ENCODE measurements at places on chromosomes 3 and 15.

DNA sequence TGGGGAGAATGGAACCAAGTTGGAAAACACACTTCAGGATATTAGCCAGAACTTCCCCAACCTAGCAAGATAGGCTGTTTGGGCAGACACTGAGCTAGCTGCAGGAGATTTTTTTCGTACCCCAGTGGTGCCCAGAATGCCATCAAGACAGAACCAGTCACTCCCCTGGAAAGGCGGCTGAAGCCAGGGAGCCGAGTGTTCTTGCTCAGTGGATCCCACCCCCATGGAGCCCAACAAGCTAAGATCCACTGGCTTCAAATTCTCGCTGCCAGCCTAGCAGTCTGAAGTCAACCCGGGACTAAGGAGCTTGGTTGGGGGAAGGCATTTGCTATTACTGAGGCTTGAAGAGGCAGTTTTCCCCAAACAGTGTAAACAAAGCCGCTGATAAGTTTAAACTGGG lies 152.4 kb downstream of the MBNL1 start:
- no peak for DNase-seq

- DNase-seq, result no peak
These were observed 40.7 kb downstream of the KLF15 start for GRCh38 chr3:126316501-126316939.

- no peak for DNase-seq
These were observed 6.0 kb downstream of the PRC1 start for GRCh38 chr15:90988296-90988695.

- peak; percentile 13 for DNase-seq
These were observed 42.9 kb downstream of the LINGO1 start for GRCh38 chr15:77589839-77590238.

DNA sequence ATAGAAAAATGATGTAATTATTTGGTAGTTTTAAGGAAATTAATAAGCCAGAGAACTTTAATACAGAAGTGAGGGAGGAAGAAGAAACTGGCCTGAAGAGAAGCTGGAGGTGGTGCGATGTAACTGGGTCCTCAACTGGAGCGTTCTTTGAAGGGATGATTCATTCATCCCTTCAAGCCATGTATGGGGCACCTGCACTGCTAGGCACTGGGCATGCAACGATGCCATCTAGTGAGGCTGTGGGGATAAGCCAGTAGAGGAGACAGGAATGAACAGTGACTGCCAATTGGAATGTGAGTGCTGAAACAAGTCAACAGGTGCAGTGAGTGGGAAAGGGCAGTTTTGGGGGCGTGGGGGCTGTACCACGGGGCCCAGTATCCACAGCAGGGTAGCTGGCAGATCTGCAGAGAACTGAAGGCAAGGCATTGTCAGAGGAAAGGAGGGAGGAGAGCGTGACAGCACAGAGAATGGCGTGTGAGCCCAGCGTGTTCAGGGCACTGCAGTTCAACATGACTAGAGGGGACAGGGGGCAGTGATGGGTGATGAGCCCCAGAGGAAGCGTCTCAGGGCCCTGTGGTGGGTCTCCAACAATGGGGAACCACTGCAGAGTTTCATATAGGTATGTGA lies 3.8 kb upstream of the KIF23 start:
- DNase-seq, result peak; percentile 68

GRCh38 chr3:23172059-23172458 lies 31.1 kb upstream of the UBE2E2 start:
- peak; percentile 24 for DNase-seq

GRCh38 chr3:127769284-127770081 lies 52.8 kb downstream of the MGLL start:
- no peak for DNase-seq

- DNase-seq, result no peak
These were observed 431.0 kb upstream of the ATP10A start for GRCh38 chr15:26294059-26294689.

DNA sequence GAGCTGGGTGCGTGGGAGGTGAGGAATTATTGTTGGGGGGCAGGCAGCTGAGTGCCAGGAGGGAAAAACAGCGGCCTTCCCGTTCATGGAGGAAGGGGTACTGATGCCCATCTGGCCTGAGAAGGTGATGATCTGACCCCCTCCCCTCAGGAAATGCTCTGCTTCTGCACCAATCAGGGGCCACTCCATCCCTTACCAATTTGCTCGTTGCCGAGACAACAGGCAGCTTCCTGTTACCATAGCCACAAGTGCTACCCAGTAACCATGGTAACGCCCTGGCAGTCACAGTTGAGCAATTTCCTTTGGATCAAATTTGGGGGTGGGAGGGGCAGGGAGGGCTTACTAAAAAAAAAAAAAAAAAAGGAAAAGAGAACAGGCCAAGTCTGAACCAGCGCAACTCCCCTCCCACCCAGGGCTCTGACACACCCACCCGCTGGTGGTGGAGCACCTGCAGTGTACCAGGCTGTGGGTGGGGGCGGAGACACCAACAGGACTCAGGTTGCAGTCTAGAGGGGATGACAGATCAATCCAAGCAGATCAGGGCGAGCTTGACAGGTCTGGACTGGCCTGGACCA lies 13.7 kb downstream of the CELF6 start:
- peak; percentile 22 for DNase-seq

- no peak for DNase-seq
These were observed 65.6 kb upstream of the PLXNA1 start for GRCh38 chr3:126917232-126917804.

DNA sequence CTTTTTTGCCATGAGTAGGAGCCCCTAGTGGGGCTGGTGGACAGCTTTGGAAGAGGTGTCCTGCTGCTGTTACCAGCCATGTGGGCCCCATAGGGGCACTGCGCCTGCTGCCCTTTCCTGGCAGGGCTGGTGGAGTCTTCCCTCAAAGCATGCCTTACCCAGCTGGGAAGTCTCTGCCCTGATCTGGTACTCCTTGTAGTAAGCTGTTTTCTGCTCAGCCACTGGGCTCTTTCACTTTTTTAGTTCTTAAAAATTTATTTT lies 26.2 kb downstream of the HMCES start:
- DNase-seq, result no peak

GRCh38 chr15:94943888-94944287 lies 712.5 kb downstream of the MCTP2 start:
- DNase-seq, result no peak

DNA sequence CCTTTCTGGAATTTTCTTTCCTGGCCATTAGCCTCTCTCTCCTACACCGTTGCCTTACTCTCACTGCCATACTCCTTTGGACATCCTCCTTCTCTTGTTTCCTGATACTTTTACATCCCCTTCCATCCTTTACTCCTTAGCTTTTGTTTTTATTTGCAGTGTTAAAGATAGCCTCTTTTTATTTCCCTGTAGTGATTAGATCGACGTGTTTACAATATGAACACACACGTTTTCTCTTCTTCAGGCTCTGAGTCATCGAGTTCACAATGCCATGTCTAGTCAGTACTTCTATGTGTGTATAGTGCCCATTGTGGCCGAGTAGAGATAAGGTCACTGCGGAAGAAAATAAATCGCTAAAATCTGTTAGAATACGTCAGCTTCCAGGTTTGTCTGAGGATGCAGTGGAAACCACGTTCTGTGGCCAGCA lies 208.5 kb downstream of the LPP start:
- DNase-seq, result peak; percentile 87

GRCh38 chr3:66253790-66254620 lies 33.2 kb downstream of the SLC25A26 start:
- peak; percentile 23 for DNase-seq

- DNase-seq, result peak; percentile 56
These were observed at the start of gene ERC2 for GRCh38 chr3:56468184-56469106. Gene ERC2 (minus strand): TSS chr3:56468467.

DNA sequence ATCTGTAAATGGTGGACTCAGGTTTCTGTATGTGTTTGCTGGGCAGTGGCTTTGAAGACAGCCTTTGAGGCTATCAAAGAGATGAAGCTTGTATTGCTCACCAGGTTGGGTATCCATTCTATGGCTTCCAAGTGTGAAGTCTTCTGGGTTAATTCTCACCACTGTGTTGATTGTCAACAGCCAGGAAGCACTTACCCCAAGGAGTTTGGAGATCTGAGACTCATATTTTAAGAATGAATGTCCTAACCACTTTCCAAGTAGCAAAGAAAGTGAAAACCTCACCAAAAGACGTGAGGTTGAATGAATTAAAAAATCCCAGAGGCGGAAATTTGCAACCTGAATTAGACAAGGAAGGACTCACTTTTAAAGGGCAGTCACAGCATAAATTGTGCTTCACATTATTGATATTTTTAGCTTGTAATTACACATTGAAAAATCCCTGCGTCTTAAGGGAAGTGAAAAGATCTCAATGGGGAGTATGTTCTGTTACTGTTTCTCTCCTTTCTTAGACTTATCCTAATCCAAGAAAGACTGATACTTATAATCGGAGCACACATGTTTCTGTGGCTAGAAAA lies 304.0 kb upstream of the TPRG1 start:
- DNase-seq, result no peak

- DNase-seq, result no peak
These were observed 200.1 kb downstream of the SLC9A9 start for GRCh38 chr3:143648218-143648617.

- peak; percentile 31 for DNase-seq
These were observed 34.4 kb upstream of the MEIS2 start for GRCh38 chr15:37134699-37135131.

DNA sequence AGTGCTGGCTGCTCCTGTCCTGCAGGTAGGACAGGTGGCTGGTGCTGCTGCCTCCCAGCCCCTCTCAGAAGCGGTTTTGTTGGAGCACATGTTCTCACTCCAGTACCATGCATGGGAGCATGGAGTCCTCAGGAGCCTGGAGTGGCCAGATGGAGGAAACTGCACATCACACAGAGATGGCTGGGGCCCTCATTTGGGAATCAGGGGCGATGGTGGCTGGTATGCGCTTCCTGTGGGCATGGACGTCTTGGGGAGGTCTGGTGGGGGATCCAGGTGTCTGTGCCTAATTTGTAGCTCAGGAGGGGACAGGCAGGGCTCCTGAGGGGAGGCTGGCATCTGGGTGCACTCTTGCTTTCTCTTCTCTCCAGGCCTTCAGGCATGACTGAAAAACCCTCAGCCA lies 168.2 kb downstream of the KLF13 start:
- no peak for DNase-seq

GRCh38 chr3:171615686-171616085 lies 155.5 kb upstream of the TNIK start:
- no peak for DNase-seq

DNA sequence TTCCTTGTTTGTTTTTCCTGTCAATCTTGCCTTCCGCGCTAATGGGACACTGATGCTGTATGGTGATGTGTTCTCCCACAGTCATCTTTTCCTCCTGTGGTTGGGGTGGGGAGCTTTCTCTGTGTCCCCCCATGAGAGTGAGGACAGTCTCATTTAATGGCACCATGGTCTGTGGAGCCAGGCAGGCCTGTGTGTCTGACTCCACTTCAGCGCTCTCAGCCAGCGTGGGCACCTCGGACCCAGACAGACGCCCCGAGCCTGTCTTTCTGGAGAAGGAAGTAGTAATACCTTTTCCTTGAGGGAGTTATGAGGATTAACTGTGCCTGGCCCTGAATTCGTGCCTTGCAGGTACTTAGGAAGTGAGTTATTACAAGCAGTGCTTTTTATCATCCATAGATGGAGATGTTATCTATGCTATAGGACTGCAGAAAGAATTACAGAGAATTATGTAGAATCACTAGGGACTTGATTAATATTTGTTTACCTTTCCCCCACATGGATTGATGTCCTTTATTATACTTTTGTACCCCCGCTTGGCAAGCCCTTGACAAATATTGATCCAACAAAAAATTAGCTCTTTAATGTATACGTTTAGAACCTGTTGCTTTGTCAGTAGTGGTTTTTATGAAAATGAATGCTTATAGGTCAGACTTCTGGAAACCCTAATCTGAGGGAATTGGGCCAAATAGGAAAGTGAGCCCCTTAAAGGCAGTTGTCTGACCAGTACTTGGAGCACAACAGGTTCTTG lies 152.4 kb downstream of the PGPEP1L start:
- DNase-seq, result no peak

- no peak for DNase-seq
These were observed 132.6 kb upstream of the MEF2A start for GRCh38 chr15:99433026-99433756.

- DNase-seq, result peak; percentile 84
These were observed 153.9 kb upstream of the ARHGEF26 start for GRCh38 chr3:153967260-153967659.

GRCh38 chr15:27412415-27412814 lies 441.4 kb downstream of the GABRG3 start:
- DNase-seq, result no peak

DNA sequence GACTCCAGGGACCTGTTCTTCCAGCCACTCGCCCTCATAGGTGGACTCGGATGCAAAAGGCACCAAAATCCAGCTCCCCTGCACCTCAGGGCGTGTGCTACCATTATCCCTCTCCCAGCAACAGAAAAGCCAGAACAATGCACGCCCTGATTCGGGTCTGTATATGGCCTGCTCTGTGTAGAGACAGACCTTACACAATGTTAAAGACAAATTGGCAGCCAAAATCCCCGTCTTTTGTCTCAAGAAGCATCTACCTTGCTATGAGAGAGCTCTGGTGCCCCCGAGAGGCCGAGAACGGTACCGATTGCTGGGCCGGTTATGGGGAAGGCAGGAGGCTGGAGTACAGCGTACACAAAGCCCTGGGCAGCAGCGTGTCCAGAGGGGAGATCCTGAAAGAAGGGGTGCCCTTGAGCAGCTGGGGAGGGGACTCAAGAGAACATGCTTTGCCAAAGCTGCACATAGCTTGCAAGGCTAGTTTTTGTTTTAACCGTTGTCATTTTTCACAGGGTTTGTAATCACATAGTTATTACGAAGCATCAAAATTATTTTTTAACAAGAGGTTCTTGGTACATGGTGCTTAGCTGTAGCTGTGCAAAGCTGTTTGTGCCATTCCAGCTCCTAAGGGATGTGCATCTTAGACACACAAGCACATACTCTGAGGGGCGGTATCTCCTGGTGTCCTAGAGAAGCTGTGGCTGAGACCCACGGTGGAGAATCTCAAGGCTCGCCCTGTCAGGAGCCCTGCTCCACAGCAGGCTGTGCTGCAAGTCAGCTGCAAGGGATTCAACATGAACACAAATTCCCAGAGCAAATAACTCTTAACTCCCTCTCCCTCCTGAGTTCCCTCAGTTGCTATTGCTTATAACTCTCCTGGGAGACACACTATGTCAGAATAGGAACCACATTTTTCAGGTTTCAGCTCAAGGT lies 461.5 kb upstream of the PPP2R3A start:
- DNase-seq, result peak; percentile 67

GRCh38 chr3:84600703-84601225 lies 358.0 kb upstream of the CADM2 start:
- peak; percentile 54 for DNase-seq

Measured in HT1080 (cell line).